Hindlimb muscle (tissue), 1 donor: ENCODE measurements at places on chromosomes 1 and 21.

GRCh38 chr1:197314682-197315081 lies 46.6 kb downstream of the CRB1 start:
- DNase-seq, result no peak

DNA sequence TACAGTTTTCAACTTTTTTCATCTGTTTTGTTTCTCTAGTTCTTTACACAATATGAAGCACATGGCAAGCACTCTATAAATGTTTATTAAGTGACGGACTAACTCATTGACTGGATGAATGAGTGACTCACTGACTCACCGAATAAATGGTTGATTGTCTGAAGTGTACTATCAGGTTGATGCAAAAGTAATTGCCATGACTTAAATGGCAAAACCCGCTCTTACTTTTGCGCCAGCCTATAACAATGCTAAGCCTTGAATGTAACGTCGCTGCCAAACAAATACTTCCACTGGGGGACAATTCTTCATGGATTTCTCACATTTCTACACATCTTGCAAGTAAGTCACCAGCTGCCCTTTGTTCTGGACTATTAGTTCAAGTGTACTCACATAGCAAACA lies 109.0 kb upstream of the KCTD3 start:
- DNase-seq, result no peak

DNA sequence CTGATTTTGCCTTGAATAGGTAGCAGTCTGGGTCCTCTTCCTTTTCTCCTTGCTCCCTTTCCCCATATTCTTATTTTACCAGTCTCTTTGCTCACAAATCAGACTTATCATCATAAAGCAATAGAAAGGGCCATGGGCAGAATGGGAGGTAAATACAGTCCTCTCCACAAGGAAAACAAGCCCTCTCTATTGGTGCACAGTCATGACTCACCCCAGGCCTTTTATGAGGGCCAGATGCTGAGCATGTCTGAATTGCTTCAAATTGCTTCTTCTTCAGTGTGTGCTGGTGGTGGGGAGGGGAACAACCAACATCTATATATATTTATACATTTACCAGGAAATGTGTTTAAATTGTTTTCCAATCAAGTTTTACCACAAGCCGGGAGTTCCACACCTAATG lies 75.2 kb downstream of the GFI1 start:
- no peak for DNase-seq

DNA sequence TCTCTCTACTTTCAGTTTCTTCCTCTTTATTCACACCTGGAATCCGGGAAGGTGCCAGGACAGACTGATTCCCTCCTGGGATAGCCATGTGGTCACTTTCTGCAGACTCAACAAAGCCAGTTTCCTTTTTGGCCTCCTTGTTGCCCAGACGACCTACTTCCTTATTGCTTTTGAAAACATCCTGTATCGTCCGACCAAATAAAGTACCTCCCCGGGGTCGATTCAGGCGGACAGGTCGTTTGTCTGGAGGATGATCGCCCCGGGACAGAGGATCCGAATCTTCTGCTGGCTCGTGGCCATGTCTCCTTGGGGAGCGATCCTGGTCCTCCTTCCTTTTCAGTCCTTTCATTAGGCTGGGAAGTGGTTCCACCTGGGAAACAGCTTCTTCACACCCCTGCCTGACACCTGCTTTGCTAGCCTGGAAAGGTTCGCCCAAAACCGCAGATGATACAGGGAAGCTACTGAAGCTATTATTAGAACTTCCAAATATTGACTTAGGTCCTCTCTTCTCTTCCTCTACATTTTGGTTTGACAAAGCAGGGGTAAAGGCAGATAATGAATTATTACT lies 1.2 kb downstream of the MCM3AP start:
- DNase-seq, result no peak

GRCh38 chr1:193335806-193336428 lies 149.5 kb upstream of the B3GALT2 start:
- DNase-seq, result no peak

- DNase-seq, result no peak
These were observed 213.7 kb upstream of the CSF3R start for GRCh38 chr1:36696261-36696940.

DNA sequence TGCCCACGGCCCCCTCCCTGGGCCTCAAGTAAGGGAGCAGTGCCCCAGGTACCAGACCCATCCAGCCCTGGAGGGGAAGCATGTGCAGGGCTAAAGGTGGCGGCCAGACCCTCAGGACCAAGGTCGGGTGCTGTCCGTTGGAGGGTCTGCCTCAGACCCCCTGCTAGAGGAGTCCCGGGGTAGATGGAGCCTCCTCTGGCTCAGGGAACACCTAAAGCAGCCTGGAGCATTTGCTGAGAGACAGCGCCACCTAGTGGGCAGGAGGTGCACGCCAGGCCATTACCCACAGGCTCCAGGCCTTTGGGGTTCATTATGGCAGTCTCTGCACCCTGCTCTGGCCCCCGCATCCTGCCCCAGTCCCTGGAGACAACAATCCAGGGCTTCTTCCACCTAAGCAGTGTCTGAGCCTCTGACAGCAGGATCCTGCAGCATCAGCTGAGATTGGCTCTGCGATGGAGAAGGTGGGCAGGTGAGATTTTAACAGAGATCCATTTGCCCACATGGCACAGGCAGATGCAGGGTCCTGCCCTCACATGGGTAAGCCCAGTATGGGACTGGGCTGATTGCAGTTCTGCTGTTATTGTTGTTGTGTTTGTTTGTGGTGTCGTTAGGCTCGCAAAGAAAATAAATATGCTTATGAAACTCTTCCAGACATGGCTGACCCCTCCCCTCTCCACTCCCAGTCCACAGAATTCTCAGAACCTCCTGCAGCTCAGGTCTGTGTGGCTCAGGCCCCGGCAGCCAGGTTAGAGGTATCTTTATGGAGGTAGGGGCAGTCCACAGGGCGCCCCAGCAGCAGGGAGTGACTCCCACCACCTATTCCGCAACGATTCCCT lies 42.4 kb downstream of the CTNNBIP1 start:
- peak; percentile 76 for DNase-seq

GRCh38 chr1:168977618-168978017 lies 128.9 kb upstream of the ATP1B1 start:
- no peak for DNase-seq

DNA sequence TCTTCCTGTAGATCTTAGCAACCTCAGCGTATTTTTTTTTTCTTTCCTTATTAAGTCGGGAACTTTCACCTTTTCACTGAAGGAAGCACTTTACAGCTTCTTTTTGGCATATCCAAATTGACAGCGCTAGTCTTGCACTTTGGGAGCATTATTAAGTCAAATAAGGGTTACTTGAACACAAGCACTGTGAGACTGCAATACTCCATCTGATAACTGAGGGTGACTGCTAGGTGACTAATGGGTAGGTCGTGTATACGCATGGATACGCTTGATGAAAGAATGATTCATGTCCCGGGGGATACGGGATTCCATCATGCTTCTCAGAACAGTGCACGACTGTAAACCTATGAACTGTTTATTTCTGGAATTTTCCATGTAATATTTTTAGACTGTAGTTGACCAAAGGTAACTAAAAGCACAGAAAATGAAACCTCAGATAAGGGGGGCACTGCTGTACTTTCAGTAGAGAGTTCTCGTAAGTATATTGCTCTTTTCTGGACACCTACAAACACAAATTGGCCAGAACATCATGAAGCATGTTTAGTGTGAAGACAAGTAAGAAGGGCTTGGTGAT lies 364.7 kb downstream of the SMYD3 start:
- DNase-seq, result no peak

DNA sequence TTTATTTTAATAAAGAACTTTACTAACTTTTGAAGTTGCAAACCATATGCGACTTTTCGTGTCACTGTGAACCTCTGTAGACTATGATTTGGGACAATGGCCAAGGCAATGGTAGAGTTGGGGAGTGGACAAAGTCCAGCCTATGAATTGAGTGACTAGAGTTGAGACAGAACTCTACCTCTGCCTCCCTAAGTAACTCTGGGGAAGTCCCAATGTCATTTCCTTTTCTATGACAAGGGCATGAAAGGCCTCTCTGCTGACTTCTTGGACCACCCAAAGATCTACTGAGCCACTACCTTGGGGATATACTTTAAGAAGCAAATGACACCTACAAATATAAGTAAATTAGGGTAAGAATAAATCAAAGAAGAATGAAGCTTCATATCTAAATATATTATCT lies 19.3 kb downstream of the BEND5 start:
- DNase-seq, result no peak

DNA sequence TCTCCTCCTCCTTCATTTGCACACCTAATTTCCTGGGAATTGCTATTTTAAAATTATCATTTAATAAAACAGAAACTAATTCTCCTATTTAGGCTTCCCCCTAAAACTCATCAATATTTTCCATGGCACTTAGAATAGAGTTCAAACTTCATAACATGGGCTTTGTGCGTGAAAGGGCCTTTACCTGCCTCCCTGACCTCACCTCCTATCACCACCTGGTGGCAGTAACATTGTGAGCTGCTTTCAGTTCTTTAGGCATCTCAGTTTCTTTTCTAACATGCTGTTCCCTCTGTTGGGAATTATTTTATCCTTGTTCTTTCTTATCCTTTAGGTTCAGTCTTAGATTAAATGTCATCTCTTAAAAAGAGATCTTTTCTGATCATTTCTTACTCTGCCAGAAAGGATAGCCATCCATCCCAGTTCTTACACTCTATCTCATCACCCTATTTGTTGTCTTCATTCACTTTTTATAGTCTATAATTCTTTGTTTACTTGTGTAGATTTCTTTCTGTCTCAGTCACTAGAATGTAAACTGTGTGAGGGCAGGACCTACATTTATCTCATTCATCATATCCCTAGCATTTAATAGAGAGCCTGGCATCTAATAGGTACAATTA lies 133.8 kb upstream of the KIAA1614 start:
- no peak for DNase-seq

DNA sequence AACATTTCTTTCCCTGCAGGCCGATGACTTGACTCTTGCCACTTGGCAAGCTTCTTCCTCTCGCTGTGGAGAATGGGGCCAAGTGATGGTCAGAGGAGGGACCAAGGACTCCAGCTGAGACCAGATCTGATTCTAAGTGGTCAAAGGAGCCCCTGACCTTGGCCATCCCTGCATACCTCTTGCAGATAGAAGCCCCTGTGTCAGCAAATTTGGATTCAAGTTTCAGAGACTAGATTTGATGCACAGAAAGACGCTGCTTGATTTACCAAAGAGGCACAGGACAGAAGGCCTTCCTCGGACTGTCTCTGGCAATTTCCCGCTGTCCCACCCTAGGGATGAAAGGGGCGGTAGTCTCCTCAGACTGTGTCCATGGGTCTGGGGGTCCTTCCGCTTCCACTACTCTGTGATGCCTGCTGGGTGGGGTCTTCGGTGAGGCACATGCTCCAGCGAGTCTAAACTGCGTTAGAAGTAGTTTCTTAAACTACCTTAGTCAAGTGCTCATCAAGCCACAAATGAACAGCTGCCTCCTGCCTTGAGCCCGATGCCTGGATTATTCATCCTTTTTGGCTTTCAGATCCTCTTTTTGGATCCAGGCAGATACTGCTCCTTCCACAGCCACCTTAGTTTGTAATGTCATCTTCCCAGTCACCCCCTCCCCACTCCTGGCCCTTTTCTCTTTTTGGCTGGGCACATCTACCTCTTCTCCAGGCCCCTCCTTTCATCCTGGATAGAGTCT lies 31.8 kb upstream of the RBM15 start:
- DNase-seq, result no peak

GRCh38 chr1:37394574-37395464 lies 79.6 kb upstream of the ZC3H12A start:
- DNase-seq, result no peak

DNA sequence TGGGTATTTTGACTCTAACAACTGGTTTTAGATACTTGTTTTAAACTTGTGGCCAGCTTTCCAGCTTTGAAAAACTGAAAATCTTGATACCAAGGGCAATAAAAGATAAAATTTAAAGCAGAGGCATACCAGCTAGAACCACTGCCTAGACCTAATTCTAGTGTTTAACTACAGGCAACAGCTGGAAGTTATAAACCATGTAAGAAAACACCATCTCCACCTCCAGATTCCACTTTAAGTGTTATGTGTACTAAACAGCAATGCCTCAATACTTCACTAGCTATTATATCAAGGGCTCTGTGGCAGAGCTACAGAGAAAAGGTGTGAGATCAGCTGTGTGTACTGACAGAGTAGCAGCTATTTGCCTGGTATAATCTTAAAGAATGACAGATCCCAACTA lies 69.5 kb downstream of the LPAR3 start:
- no peak for DNase-seq

DNA sequence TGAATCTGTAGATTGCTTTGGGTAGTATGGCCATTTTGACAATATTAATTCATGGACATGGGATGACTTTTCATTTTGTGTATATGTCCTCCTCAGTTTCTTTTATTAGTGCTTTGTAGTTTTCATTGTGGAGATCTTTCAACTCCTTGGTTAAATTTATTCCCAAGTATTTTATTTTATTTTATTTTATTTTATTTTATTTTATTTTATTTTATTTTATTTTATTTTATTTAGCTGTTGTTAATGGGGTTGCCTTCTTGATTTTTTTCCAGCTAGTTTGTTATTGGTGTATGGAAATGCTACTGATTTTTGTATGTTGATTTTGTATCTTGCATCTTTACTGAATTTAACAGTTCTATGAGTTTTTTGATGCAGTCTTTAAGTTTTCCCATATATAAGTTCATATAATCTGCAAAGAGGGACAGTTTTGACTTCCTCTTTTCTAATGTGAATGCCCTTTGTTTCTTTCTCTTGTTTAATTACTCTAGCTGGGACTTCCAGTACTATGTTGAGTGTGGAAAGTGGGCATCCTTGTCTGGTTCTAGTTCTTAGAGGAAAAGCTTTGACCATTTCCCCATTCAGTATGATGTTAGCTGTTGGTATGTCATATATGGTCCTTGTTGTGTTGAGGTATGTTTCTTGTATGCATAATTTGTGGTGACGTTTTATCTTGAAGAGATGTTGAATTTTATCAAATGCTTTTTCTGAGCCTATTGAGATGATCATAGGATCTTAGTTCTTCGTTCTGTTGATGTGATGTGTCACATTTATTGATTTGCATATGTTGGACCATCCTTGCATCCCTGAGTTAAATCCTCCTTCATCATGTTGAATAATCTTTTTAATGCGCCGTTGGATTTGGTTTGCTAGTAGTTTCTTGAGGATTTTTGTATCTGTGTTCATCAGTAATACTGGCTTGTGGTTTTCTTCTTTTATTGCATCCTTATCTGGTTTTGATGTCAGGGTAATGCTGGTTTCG lies 14.3 kb downstream of the CEPT1 start:
- no peak for DNase-seq

DNA sequence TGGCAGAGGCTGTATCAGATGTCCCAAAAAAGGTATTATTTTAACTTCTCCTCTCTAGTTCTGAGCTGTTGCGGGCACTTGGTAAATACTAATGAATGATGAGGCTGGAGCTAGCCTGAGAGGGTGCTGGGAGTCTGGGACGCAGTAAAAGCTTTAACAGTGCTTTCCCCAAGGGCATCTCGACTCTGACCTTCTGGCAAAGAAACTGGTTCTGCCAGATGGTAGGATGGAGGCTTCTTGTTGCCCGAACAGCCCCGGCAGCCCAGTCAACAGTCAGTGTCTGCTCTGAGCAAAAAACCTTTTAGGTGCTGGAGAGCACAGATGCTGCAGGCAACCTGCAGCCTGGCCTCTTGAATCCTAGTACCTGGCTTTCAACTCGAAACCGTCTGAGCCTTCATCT lies 2.5 kb upstream of the PNRC2 start:
- no peak for DNase-seq
